ENCODE measurements at places on chromosomes 12 and 14.

DNA sequence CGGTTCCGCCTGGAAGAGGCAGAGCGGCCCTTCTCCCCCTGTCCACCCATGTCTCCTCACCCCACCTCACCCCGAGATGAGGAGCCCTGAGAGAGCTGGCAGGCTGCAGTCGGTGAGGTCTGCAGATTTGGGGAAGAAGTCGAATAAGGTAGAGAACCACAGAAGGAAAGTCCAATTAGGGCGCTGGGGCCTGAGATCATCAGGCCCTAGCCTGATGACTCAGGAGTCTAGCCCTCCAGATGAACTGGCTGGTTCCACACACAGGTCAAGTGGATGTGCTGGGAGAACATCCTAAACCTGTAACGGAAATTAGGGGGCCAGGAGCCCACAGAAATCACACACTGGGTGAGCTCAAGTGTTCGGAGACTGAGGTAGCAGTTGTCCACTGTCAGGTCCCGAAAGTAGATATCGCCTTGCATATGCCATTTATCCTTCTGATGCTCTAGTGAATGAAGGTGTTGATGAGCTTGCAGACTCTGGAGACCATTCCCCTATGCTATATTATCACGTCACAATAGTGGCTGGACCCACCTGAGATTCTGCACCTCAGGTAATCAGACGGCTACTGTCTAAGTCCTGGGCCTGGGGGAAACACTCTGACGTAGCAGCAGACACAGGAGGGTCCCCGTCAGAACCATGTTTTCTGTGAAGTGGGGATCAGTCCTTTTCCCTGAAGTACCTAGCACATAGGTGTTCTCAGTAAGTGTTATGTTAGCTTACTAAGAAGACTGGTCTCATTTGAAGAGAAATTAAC lies 886 bp upstream of the METTL17 start:
- no peak for DNase-seq

DNA sequence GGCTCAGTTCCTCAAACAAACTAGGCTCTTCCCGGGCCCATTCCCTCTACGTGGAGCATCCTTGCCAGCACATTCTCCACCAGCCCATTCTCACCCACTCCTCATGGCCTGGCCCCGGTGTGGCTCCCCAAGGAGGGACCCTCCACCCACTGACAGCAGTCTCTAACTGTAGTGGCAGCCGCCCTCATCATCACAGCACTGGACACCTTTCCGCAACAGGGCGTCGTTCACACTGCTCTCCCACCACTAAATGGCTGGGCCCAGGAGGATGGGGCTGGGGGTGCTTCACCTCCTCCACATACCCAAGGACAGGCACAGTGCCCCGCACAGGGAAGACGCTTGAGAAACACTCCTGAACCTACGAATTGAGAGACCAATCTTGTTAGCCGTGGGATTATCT lies 123.0 kb downstream of the RIMBP2 start:
- DNase-seq, result no peak

- DNase-seq, result no peak
These were observed 1.2 kb downstream of the AMHR2 start for GRCh38 chr12:53424626-53425514.

DNA sequence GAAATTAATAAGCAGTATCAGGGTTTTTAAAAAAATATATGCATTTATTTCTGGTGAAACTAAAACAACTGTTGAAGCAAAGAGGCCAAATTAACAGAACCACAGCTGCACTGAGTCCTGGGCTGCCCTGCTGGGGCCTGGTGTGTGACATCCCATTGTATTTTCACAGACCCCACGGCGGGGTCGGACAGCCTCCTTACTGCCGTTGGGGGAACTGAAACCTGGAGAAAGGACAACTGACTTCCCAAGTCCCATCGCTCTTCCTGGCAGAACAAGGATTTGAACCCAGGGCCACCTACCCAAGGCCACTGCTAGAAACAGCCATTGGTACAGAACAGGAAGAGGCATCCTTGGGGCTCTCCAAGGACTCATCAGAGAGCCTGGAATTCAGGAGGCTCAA lies 114.8 kb upstream of the SFSWAP start:
- DNase-seq, result no peak

DNA sequence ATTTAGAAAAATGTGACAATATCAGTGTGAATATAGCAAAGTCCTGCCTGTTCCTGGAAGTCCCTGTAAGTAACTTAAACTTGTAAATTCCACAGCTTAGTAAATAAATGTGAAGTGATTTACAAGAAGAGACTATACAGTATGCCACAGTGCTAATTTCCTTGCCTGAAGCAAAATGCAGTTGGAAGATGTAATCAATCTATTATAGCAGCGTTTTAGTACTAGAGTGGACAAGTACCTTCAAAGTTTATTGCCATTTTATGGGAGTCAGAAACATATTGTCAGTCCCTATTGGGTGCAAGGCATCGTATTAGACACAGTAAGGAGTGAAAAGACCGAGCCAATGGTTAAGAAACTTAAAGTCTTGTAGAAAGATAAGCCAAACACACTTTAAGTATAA lies 94.1 kb downstream of the TRHDE start:
- DNase-seq, result no peak

DNA sequence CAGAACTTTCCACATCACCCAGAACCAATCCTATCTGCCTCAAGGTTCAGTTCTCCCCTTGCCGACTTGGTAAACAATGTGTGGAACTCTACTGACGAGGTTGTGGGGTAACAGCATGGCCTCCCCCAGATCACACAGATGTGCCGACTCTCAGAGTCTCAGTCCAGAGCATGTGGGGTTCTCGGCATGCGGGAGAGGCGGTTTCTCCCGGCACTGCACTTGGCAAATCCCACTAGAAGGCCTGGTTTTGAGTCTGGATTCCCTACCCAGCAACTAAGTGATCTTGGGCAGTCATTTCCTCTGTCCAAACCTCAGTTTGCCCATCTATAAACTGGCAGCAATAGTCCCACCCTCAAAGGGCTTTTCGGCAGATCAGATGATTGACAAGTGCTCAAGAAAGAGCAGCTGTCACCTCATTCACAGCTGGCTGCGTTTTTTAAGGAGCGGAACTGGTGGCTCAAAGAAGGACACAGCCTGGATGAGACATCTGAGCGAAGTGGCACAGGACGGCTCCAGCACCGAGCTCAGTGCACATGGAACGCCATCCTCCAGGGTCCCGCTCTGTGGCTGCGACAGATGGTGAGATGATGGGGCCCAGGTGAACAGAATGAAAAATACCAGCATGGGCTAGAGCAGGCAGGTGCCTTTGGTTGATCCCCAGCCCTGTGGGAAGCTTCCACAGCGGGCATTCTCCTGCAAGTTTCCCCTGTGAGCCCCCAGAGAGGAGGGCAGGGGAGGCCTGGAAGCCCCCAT lies 7.3 kb downstream of the TESC start:
- DNase-seq, result no peak

DNA sequence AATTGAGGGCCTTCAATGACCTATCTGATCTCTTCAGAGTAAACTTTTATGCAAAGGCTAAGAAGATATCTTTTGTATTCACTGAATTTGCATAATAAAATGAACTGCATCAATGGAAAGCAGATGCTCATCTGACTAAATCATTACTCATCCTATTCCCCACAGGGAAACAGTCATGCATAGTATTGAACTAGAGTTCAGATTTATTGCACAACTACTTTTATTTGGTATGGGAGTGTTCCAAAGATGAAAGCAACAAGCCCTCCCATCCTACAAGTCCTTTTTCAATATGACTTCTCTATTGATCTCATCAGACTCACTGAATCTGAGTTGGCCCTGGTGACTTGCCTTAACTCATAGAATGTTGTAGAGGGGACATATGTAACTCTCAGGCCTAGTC lies 159.8 kb downstream of the KITLG start:
- no peak for DNase-seq

- no peak for DNase-seq
These were observed 18.8 kb upstream of the SLCO1A2 start for GRCh38 chr12:21353487-21353886.

All from stimulated activated CD4-positive, alpha-beta T cell treated with anti-CD3 and anti-CD28 coated beads, Interleukin-4, amount 100 ng/mL, for 1 hour (primary cell).